ENCODE measurements at places on chromosomes 11 and 22. TPM values are rescaled to one million over a fixed set of nuclear protein-coding genes. Genes with fewer than 3 reads are reported as not detected.
A peak's percentile ranks its signal among the peaks of the same experiment; 100 is the strongest.

DNA sequence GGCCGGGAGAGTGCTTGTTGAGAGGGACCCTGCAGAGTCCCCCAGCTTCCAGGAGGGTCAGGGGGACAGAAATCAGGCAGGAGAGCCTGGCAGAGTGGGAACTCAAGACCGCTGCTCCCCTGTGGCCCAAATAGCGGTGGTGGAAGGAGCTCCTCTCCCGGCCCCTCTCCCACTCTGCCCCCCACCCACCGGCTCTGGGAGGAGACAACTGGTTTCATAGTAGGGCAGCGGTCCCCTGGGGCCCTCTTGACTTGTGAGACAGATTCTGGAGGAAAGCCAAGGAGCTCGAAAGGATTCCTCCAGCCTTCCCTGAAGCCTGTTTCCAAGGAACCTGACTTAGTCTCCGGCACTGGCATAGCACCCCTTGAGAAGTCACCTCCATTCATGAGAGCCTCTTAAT lies 10.1 kb downstream of the PKNOX2 start:
- DNase-seq, result no peak
- peaks cover 52% of the 10 kb centered on the region for H3K4me1 ChIP-seq
- H3K27me3 ChIP-seq, result peaks cover 6% of the 10 kb centered on the region
- H3K27ac ChIP-seq, result no peak overlapping the region
- no peak overlapping the region for H3K4me3 ChIP-seq
- H3K36me3 ChIP-seq, result no peaks in the 10 kb centered on the region

DNA sequence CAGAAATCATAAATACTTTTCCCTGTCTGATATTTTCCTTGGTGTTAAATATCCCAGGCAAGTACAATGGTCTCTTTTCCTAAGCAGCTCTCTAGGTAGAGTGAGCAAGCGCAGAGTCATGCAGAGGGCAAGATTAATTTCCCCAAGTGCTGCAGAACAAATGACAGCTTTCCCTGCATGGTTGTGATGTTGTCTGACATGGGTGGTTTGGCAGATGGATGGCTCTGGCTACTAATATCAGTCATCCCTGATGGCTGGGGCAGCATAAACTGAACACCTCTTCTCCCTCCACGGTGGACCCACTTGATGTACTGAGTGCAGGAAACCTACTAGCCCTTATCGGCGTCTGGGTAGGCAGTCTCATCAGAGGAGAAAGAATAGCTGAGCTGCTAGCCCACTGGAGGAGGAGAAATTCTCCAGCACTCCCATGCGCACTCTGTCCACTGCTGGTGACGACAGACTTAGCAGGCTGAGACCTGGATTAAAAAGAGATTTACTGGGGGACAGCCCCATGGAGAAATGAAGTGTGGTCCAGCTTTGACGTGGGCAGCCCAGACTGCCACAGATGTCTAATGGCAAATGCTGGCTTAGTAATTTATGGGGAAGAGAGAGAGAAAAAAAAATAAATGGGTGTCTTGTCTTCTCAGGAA lies 202.9 kb downstream of the DBX1 start:
- no peaks in the 10 kb centered on the region for H3K27me3 ChIP-seq
- H3K27ac ChIP-seq, result peak overlapping the region; percentile 51
- peaks cover 28% of the 10 kb centered on the region for H3K4me1 ChIP-seq

- no peak for DNase-seq
These were observed 22.6 kb downstream of the MRPL23 start for GRCh38 chr11:1969776-1970175.

DNA sequence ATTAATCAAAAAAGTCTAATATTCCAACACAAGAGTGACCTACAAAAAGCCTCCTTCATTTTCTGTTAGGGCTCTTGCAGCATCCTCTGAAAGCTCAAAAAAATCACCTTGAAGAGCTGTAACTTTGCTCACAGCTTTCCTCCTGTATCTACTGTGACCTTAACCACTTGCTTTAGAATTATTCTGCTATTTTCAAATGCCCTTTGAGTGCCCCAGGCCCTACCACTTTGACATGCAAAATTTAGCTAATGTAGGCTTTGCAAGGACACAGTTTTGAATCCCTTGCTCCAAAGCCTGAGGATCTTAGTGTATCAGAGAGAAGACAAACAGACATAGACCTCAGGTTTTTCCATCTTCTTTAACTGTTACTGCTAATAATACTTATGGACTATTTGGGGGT lies 253.1 kb downstream of the LRRC4C start:
- no peak for DNase-seq
- H3K27ac ChIP-seq, result no peak overlapping the region
- H3K27me3 ChIP-seq, result peaks cover 5% of the 10 kb centered on the region
- no peaks in the 10 kb centered on the region for H3K36me3 ChIP-seq

GRCh38 chr11:30465192-30465591 lies 121.0 kb downstream of the MPPED2 start:
- H3K36me3 ChIP-seq, result peaks cover 8% of the 10 kb centered on the region
- no peak for DNase-seq
- H3K27me3 ChIP-seq, result no peaks in the 10 kb centered on the region
- H3K4me1 ChIP-seq, result peaks cover 43% of the 10 kb centered on the region
- no peak overlapping the region for H3K4me3 ChIP-seq
- no peak overlapping the region for H3K27ac ChIP-seq

DNA sequence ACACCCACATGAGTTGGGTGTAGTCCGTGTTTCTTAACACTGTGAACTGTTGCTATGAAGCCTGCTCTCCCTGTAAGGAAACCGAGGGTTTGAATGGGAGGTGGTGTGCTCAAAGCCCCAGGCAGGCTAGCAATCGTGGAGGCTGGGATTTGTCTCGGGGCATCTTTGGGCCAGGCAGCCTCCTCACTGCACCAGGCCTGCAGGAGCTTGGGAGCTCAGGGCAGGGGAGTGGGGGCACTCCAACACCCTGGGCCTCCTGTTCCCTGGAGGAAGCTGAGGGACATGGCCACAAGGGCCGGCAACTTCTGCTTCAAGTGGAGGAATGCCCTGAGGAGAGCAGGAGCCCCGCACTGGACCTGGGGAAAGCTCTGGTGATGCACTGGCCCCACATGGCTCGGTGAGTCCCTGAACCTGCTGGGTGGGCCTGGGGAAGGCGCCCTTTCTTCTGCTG lies 164.7 kb upstream of the B3GAT1 start:
- H3K4me3 ChIP-seq, result no peak overlapping the region
- H3K36me3 ChIP-seq, result no peaks in the 10 kb centered on the region
- H3K4me1 ChIP-seq, result peaks cover 5% of the 10 kb centered on the region
- no peak for DNase-seq
- no peaks in the 10 kb centered on the region for H3K27me3 ChIP-seq
- H3K27ac ChIP-seq, result no peak overlapping the region

CALCA gene
- total RNA-seq, result not detected

OR51B5 gene
- total RNA-seq, result 1.1 TPM

DDI1 gene
- not detected for total RNA-seq
